ENCODE measurements at places on chromosomes 12 and 14. TPM values are rescaled to one million over a fixed set of nuclear protein-coding genes. Genes with fewer than 3 reads are reported as not detected.
A peak's percentile ranks its signal among the peaks of the same experiment; 100 is the strongest.

- no peak for DNase-seq
Measured at GRCh38 chr14:83004456-83005006, 1470.9 kb upstream of the SEL1L start.

- no peak for DNase-seq
Measured at GRCh38 chr12:105706321-105706972, 376.0 kb downstream of the C12orf75 start.

GRCh38 chr14:100336618-100337530 lies 13.7 kb downstream of the SLC25A47 start:
- no peak for DNase-seq

DNA sequence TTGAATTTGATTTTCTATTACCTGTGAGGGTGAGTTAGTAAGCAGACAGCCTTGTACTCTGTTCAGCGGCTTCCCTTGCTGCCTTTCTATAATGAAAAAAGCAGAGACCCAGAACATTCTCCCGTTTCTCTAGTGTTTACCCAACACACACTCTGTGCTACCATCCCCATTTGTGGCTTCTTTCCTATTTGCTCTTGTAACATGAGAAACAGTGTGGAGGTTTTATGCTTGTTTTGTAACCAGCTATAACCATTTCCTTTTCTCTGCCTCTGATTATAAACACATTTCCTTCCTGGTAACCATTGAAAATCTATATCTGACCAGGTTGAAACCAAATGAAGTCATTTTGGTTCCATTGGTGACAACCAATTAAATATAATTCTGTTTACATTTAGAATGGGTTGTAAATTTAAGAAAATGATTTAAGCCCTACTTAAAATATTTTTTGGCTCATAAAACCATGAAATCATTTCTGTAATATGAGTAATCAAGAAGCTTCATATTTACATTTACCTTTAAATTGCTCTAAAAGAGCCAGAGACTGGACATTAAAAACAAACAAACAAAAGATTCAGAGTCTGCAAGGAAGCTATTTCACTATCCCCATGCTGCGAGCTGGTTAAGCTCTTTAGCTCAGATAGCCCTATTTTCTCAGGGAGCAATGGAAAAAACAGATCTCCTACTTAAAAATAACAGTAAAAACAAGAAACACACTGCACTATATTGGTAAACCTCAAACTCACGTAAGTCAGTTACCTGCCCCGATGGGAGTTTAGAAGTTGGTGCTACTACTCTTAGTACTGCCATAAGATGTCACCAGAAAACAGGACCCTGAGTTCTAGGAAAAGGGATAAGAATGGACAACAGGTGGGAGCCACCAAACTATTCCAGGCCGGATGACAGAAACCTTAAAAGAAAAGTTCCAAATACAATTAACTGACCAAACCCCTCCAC lies 206.5 kb upstream of the EEA1 start:
- DNase-seq: no peak

DNA sequence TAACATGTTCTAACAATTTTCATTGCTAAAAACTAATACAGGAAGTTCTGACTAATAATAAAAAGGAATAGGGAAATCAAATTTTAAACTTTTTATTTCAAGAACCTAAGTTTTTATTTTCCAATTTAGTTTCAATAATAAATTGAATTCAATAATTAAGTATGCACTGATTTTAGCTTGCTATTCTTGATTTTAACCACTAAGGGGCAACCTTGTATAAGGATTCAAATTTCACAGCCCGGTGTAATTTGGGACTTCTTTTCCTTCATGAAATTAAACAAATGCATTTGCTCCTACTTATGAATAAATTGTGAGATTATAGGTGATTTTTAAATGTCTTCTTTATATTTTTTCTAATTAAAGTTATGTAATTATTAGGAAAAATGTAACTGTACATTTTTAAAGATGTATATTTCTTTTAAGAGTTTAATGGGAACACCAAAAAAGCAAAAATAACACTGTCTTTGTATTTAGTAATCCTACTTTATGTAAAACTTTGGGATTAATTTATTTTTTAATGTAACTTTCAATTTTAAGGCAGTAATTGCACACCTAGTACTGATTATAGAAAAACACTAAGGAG lies 241.4 kb upstream of the PDZRN4 start:
- DNase-seq: no peak

DNA sequence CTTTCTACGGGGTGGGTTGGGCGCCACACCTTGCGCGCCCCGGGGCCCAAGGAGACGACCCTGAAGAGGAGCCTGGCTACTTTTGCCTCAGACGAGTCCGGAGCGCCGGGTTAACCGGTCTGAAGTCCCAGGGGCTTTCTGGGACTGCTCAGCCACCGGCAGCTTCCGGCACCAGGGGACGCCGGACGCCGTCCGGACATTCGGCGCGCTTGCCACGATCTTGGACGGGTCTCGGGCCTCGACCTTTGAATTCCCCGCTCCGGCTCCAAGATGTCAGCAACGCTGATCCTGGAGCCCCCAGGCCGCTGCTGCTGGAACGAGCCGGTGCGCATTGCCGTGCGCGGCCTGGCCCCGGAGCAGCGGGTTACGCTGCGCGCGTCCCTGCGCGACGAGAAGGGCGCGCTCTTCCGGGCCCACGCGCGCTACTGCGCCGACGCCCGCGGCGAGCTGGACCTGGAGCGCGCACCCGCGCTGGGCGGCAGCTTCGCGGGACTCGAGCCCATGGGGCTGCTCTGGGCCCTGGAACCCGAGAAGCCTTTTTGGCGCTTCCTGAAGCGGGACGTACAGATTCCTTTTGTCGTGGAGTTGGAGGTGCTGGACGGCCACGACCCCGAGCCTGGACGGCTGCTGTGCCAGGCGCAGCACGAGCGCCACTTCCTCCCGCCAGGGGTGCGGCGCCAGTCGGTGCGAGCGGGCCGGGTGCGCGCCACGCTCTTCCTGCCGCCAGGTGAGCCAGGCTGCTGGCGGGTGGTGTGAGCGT lies at the start of gene ACOT4:
Gene ACOT4, plus strand, starts transcription at position 184 of the 760 bp plus-strand sequence. Its CDS starts 87 bp downstream, at position 271.
- peak; percentile 48 for DNase-seq

DNA sequence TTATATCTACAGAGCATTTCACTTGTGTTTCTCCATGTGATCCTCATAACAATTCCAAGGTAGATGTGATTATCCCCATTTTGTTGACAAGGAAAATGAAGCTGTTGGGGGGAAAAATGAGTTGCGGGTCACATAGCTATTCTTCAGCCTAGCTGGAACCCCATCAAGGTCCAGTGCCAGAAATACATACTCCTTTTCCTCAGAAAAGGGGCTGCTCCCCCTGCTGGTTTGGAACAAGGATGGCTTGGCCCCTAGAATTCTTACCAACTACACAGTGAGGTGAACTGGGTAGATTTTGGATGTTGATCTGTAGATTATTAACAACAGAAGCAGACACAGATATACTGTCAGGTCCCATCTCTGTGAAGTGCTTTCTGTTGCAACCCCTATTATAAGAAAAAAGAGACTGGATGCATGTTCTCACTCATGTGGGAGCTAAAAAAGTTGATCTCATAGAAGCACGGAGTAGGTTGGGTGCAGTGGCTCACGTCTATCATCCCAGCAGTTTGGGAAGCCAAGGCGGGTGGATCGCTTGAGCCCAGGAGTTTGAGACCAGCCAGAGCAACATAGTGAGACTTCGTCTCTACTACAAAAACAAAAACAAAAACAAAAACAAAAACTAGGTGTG lies 8.9 kb downstream of the IKZF4 start:
- DNase-seq: peak; percentile 18

GRCh38 chr12:1847411-1847810 lies 27.0 kb downstream of the LRTM2 start:
- no peak for DNase-seq

- no peak for DNase-seq
Measured at GRCh38 chr14:47022721-47023120, 371.1 kb upstream of the RPL10L start.

GRCh38 chr12:1429980-1430379 lies 164.4 kb downstream of the FBXL14 start:
- DNase-seq: no peak

- no peak for DNase-seq
Measured at GRCh38 chr12:130573766-130574165, 142.3 kb downstream of the RIMBP2 start.

DNA sequence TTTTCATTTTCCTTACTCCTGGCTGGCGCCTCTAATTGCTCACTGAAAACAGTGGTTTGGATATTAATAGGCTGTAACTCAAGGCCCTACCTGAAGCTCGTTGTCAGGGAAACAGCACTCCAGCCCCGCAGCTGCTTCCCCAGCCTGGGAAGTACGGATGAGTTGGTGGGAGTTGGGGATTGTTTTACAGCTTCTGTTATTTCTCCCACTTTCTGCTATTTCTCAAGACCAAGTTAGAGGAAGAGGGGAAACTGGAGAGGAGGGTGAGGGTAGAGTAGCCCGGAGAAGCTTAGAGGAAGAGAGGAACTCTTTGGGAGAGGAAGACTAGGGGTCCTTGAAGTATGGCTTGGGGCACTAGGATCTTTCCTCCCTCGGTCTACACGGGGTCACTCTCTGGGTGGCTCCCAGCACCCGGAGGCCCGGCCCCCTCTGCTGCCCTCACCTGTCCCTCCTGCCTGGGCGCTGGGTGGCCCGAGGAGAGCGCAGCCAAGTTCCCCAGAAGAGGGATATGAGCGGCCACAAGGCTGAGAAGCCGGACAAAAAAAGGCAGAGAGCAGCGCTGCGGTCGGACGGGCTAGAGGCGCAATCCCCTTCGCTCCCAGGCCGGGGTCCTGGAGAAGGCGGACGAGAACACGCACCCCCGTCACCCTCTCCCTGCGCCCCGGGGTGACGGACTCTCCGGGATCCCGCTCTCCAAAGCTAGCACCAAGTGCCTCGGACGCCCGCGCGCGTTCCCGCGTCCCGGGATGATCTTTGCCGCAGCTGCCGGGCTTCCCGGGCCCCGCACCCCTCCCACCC lies 671 bp downstream of the SPTB start:
- DNase-seq: peak; percentile 1

- no peak for DNase-seq
Measured at GRCh38 chr12:16610001-16610585, 4.1 kb upstream of the LMO3 start.

GRCh38 chr14:73124180-73124894 lies 12.0 kb upstream of the PSEN1 start:
- DNase-seq: no peak

DNA sequence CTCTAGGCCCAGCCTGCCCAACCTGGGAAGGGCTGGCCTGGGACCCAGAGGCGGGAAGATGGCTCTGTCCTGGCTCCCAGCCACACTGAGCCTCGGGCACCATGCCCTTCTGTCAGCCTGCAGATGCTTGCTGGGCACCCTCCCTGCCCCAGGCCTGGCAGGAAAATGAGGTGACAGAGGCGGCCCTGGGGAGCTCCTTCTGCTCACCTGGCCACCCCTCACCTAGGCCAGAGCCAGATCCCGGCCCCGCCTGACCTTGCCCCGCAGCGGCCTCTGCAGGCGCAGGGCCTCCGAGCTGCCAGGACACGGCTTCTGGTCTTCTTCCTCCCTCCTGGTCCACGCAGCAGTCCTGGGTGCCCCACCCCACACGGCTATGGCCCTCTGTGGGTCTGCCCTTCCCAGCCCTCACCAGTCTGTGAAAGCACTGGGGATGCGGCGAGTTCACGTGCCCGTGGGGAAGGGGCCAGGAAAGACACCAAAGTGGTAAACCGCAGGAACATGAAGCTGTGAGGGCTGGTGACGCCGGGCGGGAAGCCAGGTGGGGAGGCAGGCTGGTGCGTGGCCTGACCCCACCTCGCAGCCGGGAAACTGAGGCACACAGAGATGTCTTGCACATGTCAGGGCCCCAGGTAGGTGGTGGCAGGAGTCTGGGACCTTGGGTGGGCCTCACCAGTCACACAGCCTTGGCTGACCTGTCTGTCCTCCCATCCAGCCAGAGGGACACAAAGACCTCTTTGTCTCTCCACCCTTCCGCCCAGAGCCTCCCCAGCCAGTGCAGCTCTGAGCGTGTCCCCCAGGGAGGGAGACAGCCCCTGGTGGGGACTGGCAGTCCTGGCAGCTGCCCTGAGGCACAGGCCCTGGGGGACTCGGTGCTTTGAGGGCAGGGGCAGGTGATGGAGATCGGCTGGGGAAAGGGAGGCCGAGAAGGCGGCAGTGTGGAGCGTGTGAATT lies 12.8 kb downstream of the BAG5 start:
- no peak for DNase-seq

DNA sequence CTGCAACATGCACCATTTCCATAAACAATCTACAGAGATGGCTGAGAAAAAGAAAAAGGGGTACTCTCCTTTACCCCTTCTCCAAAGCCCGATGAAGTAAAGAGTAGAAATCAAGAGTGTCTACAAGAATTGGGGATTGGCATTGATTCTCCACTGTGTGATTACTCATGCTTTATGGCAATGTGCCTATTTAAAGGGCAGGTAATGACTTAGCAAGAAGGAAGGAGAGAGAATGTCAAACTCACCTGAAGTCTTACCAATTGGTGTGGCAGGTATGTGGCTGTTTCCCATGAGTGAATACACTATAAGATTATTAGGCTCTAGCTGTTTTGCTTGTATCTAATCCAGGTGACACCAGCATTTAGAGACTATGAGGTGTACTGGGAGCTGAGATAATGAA lies 275.3 kb downstream of the CCER1 start:
- no peak for DNase-seq

GRCh38 chr12:71197460-71197859 lies 39.7 kb upstream of the TSPAN8 start:
- DNase-seq: no peak

GRCh38 chr12:92717202-92717601 lies 14.4 kb downstream of the PLEKHG7 start:
- DNase-seq: no peak

- no peak for DNase-seq
Measured at GRCh38 chr14:92538412-92538985, 24.9 kb downstream of the RIN3 start.

DNA sequence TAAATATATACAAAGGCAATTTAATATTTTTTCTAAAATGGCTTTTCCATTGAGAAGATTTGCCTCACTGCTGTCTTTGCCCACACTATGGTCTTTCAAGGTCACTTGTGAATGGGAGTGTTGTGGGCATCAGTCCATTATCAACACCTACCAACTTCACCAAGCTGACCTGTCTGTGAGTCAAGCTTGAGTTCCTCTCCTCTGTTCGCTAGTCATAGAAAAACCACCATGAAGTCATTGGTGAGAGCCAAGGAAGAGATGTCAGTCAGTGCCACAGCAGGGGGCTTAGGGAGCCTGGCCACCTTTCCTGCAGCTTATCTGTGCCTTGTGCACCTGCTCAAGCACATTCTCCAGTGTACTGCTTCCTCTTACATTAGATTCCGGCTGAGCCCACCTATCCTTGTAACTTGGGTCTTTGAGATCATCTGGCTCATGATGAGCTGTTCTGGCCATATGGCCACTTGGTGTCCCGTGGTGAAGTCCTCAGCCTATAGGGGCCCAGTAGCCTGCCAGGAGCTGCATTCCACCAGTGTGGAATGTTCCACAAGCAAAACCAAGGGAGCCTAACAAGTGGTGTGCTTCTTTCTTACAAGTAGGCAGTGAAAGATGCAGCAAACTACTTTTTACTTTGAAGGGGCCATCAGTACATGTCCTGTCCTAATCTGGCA lies 80.8 kb upstream of the C12orf71 start:
- DNase-seq: no peak

GRCh38 chr12:63294327-63294632 lies 143.3 kb upstream of the AVPR1A start:
- DNase-seq: peak; percentile 89

WNT1 gene
- not detected for total RNA-seq

LTB4R gene
- 2.1 TPM for total RNA-seq

EML5 gene
- total RNA-seq: 0.03 TPM

PTPRQ gene
- total RNA-seq: 1.1 TPM

USP44 gene
- 0.44 TPM for total RNA-seq

KCNK13 gene
- total RNA-seq: 0.05 TPM

CLEC6A gene
- total RNA-seq: not detected

MYO1H gene
- total RNA-seq: not detected

KRT78 gene
- 0.21 TPM for total RNA-seq

LDHB gene
- 805 TPM for total RNA-seq

BBS10 gene
- total RNA-seq: 9.7 TPM

NCKAP5L gene
- total RNA-seq: 35.7 TPM

TAS2R20 gene
- not detected for total RNA-seq

OR4K5 gene
- total RNA-seq: not detected

All from SJSA1 (cell line).